GM03348 (cell line): ENCODE measurements at places on chromosomes 5 and 9.

GRCh38 chr5:137699336-137700281 lies 36.3 kb downstream of the KLHL3 start:
- peak; percentile 30 for DNase-seq

- no peak for DNase-seq
Measured at GRCh38 chr9:90499761-90500160, 142.9 kb downstream of the DIRAS2 start.

DNA sequence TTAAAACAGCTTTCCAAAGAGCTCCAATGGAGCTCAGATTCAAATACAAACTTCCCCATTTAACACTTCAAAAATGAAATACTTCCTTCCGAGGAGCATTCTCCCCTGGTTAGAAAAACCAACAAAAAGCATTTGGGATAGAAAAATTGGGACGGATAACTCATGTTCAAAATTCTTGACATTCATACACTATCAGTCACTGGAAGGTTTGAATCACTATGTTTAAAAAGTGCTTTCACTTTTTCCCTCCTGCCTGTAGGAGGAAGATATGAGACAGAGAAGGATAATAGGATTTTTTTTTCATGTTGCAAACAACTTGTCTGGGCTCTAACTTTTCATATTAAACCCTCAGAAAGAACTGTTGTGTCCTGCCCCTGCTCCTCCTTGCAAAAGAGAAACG lies 412.0 kb downstream of the ACTL7B start:
- peak; percentile 29 for DNase-seq

DNA sequence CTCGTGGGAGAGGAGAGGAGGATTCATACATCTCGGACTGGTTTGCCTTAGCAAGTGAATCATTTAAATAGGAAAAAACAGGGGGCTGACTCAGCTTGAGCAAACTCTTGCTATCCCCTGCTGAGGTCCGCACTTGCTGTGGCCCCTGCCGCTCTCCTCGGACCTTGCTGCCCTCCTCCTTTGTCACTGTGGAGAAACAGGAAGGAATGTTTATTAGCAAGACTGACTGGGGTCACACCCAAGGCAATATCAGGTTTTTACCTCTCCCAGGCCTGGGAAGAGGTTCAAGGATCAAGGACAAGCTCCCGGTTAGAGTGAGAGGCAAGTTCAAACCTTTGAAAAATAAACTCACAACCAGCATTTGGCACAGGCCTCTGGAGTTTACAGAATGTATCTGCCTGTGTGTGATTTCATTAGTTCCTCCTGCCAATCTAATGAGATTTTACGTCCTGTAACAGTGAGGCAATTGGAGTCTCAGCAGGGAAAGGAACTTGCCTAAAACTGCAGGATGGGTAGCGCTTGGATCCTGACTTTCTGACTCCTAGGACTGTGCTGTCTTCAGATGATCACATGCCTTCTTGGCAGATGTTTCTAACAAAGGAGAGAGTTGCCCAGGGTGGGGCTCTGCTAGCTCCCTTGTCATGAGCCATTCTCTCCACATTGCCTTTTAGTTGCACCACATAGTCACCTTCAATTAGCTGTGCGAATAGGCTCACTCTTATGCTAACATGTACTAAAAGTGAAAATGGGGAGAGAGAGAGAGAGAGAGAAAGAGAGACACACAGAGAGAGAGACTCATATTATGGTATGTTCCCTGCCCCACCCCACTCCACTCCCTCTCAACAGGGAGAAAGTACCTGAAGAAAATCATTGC lies 108.6 kb upstream of the CDKN2B start:
- peak; percentile 14 for DNase-seq

DNA sequence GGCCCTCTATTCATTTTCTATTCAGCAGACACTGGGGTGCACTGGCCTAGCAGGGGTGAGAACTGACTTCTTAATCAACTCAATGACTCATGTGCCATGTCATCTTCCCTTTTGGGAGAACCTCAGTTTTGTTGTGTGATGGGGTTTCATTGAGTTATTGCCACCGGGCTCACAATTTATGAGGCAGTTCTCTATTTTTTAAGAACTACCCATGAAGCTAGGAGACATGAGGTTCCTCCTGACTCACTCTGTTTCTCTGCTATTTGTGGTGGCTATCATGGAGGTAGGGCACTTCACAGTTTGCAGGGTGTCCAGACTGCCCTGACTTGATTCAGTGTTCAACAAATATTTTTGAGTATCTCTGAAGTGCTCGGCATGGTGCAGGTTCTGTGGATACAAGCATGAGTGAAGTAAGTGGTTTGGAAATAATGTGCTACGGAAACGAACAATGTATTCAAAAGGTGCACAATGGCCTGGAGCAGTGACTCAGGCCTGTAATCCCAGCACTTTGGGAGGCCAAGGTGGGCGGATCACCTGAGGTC lies 39.3 kb downstream of the SPARC start:
- no peak for DNase-seq

- no peak for DNase-seq
Measured at GRCh38 chr5:130712324-130712723, 452.7 kb downstream of the HINT1 start.

DNA sequence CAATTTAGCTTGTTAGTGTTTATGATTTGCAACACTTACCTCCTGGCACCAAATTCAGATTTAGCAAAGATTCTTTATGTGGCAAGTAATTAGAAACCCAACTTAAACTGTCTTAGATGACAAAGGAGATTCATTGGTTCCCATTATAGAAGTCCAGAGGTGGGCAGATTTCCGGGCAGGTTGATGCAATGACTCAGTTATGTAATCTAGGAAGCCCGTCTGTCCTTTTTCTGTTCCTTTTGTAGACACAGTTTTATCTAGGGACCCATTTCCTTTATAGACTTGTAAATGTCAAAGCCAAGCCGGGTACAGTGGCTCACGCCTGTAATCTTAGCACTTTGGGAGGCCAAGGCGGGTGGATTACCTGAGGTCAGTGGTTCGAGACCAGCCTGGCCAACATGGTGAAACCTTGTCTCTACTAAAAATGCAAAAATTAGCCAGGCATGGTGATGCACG lies 20.3 kb upstream of the ANKRD33B start:
- no peak for DNase-seq

DNA sequence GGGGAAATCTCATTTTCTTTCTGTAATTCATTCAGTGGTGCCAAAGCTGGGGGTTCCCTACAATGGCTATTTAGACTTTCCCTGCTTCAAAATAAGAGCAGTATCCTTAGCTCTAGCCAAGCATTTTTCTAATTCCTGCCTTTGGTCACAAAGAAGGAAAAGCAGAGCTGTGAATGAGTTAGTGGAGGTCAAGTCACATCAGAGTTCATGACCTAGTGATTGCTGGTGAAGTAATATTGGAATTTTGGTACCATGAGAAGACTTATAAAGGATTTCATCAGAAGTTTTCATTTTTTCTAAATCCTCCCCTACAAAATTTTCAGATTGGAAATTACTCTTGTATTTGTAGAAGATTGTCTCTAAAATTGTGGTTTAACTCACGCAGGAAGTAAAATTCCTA lies 28.0 kb downstream of the DNAJC21 start:
- DNase-seq = peak; percentile 38

DNA sequence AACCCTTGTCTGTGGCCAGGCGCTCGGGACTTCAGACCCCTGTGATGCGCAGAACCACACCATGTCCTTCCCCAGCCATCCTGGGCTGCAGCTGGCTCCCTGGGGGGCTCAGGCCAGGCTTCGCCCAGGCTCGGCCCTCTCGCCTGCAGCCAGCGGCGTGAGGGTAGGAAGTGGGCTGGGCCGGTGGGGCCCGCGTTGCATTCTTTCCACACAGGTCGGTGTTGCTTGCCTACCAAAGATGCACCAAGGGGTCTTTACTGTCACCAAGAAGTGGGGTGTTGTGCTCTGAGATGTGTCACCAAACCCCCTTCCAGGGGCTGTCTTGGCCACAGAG lies 48.3 kb upstream of the RNF130 start:
- DNase-seq = no peak

GRCh38 chr5:2752821-2753439 lies 1.5 kb upstream of the IRX2 start:
- DNase-seq = peak; percentile 61

- no peak for DNase-seq
Measured at GRCh38 chr5:8241076-8241475, 372.1 kb downstream of the MTRR start.

DNA sequence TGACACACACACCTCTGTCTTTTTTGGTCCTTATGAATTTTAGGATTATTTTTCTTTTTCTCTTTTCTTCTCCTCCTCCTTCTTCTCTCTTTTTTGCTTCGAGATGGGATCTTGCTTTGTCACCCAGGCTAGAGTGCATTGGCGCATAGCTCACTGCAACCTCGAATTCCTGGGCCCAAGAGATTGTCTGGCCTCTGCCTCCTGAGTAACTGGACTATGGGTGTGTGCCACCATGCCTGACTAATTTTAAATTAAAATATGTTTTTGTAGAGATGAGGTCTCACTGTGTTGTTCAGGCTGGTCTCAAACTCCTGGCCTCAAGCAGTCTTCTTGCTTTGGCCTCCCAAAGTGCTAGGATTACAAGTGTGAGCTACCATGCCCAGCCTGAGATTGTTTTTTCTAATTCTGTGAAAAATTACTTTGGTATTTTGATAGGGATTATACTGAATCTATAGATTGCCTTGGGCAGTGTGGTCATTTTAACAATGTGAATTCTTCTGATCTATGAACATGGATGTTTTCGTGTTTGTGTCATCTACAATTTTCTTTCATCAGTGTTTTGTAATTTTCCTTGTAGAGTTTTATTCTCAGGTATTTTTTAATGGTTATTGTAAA lies 7.7 kb downstream of the AHRR start:
- DNase-seq = no peak

DNA sequence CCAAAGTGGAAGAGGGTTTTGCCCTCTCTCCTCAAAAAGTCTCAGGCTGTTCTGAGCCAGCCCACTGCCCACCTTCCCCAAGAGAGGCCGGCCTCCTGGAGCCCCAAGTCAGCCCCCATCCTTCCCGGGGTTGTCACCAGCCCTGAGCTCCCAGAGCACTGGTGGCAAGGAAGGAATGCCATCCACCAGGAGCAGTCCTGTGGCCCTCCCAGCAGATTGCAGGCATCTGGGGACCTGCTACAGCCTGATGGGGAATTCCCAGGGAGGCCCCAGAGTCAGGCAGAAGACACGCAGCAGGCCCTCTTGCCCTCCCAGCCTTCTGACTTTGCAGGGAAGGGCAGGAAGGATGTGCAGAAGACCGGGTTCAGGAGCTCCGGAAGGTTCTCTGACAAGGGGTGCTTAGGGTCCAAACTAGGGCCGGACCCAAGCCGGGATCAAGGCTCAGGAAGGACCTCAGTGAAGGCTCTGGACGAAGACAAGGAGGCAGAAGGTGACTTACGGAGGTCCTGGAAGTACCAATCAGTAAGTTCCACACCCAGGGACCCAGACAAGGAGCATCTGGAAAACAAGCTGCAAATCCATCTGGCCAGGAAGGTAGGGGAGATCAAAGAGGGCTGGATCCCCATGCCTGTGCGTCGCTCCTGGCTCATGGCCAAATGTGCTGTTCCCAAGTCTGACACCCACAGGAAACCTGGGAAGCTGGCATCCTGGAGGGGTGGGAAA lies 3.7 kb downstream of the SPATA31E1 start:
- DNase-seq = no peak

DNA sequence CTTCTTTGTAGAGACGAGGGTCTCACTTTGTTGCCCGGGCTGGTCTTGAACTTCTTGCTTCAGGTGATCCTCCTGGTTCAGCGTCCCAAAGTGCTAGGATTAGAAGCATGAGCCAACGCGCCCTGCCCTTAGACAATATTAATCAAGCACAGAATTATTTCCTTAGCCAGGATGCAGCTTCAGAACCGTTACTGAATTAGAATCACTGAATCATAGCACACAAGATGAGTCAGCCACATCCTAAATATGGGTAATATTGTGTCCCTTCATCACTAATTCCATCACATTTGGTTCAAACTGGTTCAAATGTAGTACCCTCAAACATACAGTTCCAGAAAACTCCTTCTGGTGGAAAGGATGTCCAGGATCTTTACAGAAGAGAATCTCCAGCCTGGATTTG lies 82.7 kb downstream of the BNC2 start:
- DNase-seq = peak; percentile 20

DNA sequence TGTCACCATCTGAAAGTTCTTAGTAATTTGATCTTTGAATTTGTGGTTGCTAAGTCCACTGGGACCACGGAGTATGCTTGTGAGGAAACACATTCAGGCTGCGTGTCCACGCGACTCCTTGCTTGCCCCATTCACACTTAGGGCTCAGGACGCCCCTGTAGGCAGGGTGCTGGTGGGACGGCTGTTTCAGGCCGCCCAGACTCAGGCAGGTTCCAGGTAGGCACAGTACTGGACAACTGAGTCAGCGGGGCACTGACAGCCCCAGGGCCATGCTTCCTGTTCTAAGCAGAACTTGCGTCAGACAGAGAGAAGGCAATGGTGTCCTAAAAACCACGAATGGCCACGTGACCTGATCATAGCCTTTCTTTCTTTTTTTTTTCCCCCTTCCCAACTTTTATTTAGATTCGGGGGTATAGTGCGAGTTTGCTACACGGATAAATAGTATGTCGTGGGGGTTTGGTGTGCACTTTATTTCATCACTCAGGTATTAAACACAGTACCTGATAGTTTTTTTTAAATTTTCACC lies 7.7 kb upstream of the RASGEF1C start:
- no peak for DNase-seq

DNA sequence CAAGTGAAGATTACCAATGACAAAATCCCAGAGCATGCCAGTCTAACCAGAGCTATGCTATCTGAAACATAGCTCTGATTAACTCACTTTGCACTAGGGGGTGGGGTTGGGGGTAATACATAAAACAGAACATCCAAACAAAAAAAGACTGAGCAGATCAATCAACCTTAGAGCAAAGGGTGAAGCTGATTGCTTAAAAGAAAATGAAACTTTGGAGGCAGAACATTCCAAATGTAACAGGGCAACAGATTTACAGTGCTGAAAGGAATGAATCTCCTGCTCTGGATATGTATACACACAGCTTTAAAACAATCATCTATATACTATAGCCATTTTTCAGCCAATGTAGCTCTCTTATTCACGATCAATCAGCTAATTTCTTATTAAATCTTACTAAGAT lies 4.9 kb downstream of the IL6ST start:
- DNase-seq = no peak

- DNase-seq = peak; percentile 48
Measured at GRCh38 chr5:55456216-55456895, 78.4 kb downstream of the PLPP1 start.

GRCh38 chr5:98997000-98997399 lies 68.2 kb upstream of the CHD1 start:
- DNase-seq = peak; percentile 25

GRCh38 chr5:36679221-36679989 lies 73.0 kb downstream of the SLC1A3 start:
- DNase-seq = no peak

DNA sequence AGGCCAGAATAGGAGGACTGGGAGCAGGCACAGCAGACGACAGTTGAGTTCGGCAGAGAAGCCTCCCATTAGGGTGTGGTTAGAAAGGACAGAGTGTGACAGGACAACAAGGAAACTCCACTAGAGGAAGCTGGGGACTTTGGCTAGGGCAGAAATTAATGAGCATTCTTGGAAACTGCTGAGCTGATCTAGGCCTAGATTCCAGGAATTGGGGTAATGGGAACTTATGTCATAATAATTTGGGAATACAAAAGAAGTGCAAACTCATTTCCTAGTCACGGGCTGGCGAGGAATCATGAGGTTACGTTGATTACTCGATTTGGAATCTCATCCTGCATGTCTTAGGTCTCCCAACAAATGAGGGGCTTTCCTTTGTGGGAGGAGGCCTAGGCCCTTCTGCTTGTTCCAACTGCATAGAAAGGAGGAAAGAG lies 144.6 kb upstream of the RPS23 start:
- DNase-seq = peak; percentile 35

- DNase-seq = no peak
Measured at GRCh38 chr9:131618071-131618479, 72.8 kb downstream of the PRRT1B start.

GRCh38 chr5:25669645-25670401 lies 1025.0 kb upstream of the CDH10 start:
- no peak for DNase-seq
